CD4-positive, alpha-beta T cell treated with Interleukin-6 at 100 ng/mL for 8 hours (primary cell): ENCODE measurements at places on chromosomes 3 and 15.

DNA sequence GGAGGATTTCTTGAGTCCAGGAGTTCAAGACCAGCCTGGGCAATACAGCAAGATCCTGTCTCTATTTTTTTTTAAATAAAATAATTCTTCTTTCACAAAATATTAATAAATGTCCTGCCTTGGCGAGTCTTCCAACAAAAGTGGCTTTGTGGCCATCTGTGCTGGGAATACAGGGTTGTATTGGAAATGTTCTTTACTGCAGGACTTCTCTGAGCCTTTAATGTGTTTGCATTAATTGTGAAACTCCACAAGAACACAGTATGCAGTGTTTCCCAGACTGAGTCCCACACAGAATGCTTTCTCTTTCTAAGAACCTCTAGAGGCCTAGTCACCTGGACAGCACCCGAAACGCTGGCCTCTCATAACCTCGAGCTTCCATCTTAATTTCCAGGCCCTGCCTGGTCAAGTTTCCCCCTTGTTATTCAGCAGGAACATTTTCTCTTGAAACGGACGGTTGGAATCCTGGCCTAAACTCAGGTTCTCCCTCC, 85.4 kb upstream of the ARRDC4 start:
- no peak for DNase-seq

DNA sequence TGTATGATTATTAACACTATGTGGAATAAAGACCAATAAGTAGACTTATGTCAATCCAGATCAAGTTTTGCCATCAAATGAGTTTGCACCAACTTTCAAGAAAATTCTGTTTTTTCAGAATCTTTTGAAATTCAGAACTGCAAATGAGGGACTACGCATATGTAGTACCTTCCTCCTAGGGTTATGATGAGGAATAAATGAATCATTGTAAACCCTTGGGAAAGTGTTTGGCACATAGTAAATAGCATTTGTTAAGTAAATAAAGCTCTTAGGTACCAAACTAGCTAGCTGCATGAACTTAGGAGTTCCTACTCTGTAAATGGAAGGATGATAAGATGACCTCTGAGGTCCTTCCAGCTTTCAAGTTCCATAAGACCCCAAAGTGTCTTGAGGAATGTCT, 242.6 kb upstream of the SETMAR start:
- DNase-seq: no peak

DNA sequence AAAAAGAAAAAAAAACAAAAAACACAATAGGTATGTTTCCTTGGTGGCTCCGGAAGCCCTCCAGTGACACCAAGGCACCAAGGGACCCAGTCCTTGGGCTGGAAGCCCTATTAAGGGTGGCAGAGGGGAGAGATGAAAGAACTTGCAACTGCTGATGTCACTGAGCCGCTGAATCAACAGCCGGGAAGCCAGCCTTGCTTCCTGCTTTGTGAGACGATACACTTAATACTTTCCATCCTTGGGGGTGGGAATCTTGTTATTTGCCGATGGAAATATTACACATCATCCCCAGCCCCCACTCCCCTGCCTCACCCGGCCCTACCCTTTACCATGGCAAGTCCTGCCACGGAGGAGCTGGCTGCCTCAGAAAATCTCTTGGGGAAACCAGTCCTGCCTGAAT, 5.6 kb upstream of the ISLR2 start:
- no peak for DNase-seq

DNA sequence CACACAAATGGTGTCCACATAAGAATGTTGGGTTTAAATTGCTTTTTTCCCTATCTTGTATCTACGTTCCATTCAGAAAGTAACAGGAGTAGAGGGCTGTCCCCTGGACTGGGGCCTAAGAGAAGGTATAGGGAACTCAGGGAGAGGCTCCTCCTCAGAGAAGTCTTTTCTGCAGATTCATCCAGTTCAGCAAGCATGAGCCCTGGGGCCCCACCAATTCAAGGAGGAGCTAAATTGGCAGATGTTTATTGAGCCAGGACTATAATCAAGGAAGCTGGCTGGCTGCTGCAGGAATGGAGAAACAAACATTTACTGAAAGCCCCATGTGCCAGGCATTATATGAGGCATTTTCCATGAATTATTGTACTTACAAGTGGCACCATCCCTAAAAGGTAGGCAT, 22.1 kb upstream of the LARS2 start:
- no peak for DNase-seq

DNA sequence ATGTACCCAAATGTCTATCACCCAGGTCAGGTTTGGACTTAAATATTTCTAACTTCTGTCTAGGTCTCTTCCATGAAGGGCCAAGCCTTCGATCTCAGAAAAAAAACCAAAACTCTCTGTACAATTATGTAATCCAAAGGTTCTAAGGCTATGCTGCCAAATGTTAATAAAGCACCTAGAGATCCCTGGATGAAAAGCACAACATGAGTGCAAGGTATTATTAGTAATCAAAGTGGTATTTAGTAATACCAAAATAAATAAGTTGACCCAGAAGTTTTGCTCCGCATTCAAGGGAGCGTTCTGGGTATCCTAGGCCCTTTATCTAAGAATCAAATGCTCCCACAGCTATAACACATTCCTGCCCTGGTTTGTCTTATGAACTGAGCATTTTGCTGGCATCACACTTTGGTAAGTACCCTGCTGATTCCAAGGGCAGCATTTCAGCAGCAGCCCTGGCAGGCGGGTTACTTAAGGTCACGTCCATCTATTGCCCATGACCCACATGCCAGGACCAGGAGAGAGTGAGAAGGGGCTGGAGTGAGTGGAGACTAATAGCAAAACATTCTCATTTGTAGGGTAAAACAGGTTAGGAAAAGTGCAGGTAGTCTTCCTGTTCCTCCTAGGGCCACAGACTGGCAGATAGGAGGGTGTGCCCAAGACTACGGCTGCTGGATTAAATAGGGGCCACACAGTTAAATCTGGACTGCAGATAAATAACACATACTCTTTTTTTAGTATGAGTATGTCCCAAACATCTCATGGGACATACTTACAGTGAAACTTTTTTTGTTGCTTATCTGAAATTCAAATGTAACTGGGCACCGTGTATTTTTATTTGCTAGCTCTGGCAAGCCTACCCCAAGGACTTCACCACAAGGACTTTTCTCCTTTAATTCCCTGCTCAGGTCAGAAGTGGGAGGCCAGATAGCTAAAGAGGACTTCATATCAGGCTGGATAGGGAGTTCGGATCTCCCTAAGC, 76.0 kb upstream of the SNRK start:
- no peak for DNase-seq

DNA sequence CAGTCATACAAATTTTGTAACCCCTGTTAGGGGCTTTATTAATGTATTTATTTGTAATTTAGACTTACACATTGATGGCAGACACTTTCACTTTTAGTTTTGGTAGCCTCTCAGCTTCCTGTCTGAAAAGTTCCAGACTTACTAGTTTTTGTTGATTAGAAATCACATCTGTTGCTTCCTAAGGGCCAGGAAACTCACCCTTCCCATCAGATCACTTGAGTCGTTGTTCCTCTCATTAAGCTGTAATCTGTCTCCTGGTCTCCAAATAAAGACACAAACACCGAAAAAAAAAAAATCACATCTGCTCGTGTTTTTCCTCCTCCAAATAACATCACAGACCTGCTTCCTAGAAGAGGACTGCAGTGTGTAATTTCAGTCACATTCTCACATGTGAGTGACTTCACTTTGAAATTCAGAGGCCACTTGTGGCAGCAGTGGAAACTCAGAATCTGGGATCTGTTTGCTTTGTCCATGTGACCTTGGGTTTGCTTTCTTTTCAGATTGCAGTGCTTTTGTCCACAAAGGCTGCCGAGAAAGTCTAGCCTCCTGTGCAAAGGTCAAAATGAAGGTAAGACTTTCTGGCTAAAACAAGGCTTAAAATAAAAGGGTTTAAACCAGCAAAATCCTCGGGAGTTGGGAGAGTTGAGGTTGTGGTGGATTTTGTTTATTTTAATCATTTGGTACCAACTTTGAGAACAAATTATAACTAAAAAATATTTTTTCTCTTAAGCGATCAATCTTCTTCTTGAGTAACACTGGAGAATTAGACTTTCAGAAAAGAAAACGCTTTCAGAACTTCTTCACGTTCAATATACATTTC, 87.0 kb downstream of the KLHL25 start:
- DNase-seq: peak; percentile 19

DNA sequence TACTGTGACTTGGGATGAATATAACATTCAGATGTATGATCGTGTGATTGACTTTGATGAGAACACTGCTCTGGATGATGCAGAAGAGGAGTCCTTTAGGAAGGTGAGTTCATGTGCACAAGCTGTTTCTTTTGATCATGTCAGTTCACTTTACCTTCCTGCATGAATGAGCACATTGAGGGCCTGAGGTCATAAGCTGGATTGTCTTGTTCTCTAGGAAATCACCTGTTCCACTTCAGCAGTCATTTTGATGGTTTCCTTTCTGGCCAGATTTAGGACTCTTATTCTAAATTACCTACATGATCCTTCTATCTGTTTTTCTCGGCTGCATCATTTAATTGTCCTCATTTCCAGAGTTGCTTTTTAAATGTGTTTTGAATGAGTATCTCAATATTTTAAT, 4.1 kb downstream of the RCN2 start:
- DNase-seq: no peak

DNA sequence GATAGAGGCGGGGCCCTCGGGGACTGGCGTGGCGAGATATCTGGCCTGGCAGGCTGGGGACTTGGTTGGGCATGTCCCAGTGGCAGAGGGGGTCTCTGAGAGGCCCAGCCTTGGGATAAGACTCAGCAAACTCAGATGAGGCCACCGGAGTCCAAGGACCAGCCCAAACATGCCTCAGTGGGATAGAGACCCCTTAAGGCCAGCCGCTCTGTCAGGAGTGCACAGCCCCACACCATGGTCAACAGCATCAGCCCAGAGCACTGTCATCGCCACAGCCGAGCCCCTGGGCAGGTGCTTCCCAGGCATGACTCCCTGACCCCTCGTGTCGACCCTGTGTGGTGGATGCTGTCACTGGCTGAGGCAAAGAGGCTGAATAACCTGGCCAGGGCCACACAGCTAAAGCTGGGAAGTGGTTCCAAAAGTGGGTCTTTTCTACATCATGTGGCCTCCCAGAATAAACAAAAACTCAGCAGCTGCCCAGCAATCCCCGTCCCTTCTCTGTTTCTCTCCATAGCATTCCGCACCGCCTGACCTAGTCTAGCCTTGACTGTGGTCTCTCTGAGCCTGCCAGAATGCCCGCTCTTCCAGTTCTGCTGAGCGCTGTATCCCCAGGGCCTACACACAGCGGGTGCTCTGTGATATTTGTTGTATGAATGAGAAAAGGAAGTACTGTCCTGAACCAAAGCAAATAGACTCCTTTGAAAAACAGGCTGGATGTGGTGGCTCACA, 15.1 kb downstream of the CTSH start:
- no peak for DNase-seq

- DNase-seq: no peak
These were observed 95.1 kb downstream of the RPL39L start for GRCh38 chr3:187044206-187044605.

DNA sequence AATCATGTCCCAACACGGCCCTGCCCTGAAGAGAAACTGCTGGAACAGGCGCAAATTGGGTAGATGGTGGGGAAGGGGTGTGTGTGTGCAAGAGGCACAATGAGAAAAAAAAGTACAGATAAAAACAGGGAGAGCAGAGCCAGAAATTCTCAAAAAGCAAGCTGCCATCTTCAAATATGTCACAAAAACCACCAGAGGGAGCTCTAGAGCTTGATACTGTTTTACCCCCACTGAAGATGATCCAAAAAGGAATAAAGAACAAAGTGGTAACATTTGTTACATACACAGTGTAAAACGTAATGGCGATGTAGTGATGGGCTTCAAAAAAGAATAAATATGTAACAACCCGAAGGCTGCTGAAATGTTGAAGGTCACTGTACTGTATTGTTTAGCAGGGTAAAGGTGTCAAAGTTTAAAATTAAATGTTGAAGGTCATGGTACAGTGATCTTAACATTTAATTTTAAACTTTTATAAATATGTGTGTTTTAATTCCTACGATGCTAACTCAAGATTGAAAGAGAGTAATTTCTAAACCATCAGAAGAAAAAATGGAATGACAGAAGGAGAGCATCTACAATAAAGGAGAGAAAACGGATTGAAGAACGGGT, 6.0 kb downstream of the SNRPA1 start:
- peak; percentile 44 for DNase-seq

DNA sequence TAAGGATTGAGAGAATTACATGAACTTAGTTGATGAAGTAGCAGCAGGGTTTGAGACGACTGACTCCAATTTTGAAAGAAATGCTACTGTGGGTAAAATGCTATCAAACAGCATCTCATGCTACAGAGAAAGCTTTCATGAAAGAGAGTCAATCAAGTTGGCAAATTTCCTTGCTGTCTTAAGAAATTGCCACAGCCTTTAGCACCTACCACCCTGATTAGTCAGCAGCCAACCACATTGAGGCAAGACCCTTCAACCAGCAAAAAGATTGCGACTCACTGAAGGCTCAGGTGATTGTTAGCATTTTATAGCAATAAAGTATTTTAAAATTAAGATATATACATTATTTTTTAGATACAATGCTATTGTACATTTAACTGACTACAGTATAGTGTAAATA, 80.9 kb downstream of the RAP2B start:
- DNase-seq: no peak

GRCh38 chr3:197494366-197495058, 61.3 kb downstream of the BDH1 start:
- DNase-seq: no peak

DNA sequence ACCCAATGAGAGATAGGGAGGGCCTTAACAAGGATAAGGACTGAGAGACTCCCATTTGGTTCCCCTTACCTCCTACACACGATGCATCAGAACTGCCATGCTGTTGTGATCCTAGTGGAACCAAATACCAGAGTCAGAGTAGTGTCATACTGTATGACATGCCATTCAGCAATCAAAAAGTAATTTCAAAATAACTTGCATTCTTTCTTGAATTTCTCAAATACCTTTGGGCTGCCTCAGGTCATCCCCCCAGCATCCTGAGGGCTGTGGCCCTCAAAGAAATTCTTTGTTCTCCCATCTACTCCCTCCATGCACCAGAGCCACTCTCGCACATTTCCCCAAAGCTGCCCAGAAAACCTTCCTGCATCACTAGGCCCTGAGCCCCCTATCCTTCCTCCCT, 68.9 kb upstream of the PPP2R3A start:
- no peak for DNase-seq

DNA sequence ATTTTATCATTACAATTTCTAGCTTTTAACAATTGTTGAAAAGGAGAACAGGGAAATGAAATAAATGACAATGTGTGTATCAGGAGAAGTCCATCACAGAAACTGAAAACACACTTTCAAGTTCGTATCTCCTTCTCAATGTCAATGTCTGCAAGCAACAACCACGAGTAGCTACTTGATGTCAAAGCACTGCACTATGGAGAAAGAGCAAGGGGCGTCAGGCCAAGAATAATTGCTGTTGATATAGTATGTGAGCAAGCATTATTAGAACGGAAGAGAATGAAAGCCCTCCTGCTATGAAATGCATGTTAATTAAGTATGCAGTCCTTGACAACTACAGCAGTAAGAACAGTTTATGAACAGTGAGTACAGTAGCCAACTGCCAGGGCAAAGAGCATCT, 1250.1 kb downstream of the ZPLD1 start:
- DNase-seq: no peak

GRCh38 chr3:72109327-72110259, 324.6 kb upstream of the PROK2 start:
- DNase-seq: no peak

GRCh38 chr3:127172211-127172610, 20.7 kb upstream of the PRR23E start:
- DNase-seq: no peak

GRCh38 chr3:4147556-4148118, 155.5 kb upstream of the SETMAR start:
- no peak for DNase-seq
